ENCODE measurements at places on chromosomes 7 and 10. TPM values are rescaled to one million over a fixed set of nuclear protein-coding genes. Genes with fewer than 3 reads are reported as not detected.

GRCh38 chr10:72265508-72265907 lies 8.2 kb upstream of the DDIT4 start:
- no peak for DNase-seq

The RHBDD2 gene
- polyA plus RNA-seq: 62.5 TPM

The WEE2 gene
- polyA plus RNA-seq: not detected

DNA sequence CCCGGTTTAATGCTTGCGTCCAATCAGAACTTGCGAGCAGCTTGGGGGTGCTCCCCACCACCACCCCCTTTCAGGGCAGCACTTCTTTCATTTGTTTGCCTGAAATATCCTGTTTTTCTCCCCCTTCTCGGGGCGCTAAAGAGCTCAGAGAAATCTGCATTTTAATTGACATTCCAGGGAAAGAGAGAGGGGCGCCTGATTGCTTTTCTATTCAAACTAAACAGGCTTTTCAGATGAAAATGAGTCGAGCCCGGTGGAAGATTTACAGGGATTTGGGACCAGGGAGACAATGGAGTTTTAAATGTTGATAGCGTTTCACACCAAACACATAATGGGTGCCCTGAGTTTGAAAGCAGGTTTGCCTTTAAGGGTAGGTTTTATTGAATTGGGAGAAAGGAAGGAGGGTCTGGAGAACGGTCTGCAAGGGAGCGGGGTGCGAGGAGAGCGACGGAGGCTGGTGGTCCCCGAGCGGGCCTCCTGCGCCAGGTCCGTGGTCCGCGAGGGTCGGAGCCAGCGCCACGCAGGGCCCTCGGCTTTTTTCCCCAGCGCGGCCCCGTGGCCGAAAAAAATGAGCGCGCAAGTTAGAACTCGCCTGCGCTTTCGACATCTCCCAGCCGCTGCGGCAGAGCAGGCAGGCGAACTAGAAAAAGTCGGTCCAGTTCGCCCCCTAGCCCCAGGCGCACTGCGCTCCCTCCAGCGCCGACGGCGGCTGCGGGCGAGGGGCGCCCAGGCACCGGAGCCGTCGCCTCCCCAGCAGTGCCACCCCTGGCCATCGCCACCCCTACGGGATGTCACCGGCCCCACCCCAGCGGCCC lies 1.3 kb downstream of the FGFR2 start:
- no peak for DNase-seq

GRCh38 chr10:69360485-69361302 lies 56.0 kb downstream of the TACR2 start:
- no peak for DNase-seq

- peak; percentile 48 for DNase-seq
Measured at GRCh38 chr10:92290076-92290836, 622 bp downstream of the CPEB3 start.

The MAT1A gene
- not detected for polyA plus RNA-seq
